ENCODE measurements at places on chromosomes 3 and 15.

DNA sequence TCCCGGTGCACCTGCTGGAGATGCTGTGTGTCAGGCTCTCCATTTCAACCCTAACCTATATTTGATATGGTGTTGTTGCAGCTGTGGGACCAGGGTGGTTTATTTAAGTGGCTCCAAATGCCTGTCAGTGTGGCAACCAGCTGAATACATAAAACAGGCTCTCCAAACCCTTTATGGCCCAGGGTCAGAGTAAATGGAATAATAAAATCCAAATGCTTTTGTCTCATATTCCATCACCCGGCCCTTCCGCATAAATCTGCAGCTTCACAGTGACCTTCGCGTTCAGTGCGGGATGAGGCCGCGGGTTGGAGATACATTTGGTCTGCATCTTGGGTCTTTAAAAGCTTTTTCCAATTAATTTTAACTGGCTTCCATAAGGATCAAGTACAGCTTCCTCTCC, 382.1 kb upstream of the NR2F2 start:
- no peak for ATAC-seq

DNA sequence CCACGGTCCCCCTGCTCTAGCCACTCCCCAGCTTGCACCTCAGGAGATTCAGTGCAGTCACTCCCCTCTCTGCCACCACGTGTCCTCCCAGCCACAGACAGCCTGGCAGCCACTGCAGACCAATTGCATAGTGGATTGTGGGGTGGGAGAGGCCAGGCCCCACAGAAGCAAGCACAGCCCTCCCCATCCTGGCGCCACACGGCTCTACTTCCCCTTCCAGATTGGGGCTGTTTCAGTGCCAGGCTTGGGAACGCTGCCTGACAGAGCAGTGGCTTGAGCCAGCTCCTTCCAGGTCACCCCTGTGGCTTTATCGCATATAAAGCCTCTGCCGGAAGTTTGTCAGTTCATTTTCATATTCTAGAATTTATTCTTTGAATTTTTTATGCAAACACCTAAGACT, 90.7 kb downstream of the TMEM266 start:
- ATAC-seq: peak; percentile 29

GRCh38 chr3:152623286-152623911, 211.5 kb upstream of the P2RY1 start:
- ATAC-seq: no peak

DNA sequence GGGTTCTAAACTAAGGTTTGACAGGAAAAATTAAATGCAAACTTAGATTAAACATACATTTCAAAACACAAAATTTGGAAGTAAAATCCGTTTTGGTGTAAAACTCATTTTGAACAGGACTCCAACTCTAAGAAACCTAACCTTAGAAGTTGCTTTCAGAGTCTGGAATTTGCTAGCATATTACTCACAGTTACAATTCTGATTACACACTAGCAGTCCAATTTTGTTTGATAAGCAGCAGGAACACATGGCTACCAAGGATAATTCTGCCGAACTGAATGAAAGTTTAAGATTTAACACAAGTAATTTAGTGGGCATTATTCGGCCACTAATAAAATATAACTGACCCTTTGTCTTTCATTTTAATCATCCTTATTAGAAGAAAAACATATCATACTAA, 49.6 kb downstream of the FRMD5 start:
- ATAC-seq: no peak

- peak; percentile 74 for ATAC-seq
These were observed 48.9 kb downstream of the NIPA2 start for GRCh38 chr15:22887157-22887951.

GRCh38 chr3:72065236-72065635, 280.3 kb upstream of the PROK2 start:
- no peak for ATAC-seq

DNA sequence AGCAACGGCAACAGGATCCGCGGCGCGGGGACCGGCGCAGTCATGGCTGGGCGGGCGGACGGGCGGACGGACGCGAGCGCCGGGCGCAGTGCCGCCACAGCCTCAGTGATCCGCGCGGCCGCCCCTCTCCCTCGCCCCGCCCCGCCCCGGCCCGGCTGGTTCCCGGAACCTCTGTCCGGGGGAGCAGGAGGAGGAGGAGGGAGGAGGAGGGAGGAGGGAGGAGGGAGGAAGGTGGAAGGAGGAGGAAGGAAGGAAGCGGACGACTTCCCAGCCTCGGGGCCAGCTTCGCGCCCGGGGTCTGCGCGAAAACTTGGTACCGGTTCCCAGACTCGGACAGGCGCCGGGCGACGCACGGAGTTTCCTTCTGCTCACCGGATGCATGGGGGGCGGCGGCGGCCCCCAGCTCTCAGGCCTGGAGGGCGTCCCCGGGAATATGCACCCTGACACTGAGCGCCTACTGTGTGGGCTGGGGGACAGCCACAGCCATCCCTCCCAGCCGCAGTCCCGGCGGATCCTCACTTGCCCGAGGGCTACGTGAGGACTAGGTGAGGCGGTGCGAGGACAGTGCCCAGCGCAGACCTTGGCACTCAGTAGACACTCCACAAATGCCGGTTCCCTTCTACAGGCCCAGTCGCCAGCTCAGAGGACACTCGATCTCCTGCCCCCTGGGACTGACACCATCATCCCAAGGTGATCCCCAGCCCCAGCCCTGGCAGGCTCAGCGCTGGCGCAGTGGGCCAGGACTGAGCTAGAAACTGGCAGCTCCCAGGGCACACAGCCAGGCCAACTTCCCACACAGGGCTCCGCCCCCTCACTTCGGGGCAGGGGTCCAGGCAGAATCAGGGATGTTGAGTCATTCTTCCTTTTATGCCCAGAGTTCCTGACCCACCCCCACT, at the start of gene SHISA5:
Gene SHISA5 (minus strand): TSS at position 124 of the 896 bp plus-strand sequence. CDS start 80 bp downstream, at position 44.
- peak; percentile 49 for ATAC-seq

GRCh38 chr15:62854420-62855084, 188.0 kb upstream of the TPM1 start:
- no peak for ATAC-seq
